ELF-1 (cell line): ENCODE measurements at places on chromosomes 11 and 22.

GRCh38 chr11:20156876-20157613 lies 3.2 kb downstream of the DBX1 start:
- DNase-seq = peak; percentile 42

- DNase-seq = no peak
Measured at GRCh38 chr22:45273452-45274075, 11.2 kb upstream of the UPK3A start.

DNA sequence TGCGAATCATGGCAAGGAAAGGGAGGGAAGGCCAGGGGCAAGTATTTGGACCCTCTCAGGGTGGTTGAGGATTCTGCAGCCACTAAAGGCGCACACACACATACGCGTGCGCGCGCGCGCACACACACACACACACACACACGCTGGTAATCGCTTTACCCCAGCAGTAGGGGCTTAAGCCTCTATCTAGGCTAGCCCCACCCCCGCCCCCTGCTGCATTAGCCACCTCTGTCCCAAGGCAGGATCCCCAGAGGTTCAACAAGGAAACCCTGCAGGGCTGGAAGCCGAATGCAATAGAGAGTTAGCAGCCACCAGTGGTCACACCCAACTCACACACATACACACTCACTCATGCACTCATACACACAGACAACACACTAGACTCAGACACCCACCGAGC lies 28.6 kb upstream of the ELFN2 start:
- DNase-seq = peak; percentile 25

DNA sequence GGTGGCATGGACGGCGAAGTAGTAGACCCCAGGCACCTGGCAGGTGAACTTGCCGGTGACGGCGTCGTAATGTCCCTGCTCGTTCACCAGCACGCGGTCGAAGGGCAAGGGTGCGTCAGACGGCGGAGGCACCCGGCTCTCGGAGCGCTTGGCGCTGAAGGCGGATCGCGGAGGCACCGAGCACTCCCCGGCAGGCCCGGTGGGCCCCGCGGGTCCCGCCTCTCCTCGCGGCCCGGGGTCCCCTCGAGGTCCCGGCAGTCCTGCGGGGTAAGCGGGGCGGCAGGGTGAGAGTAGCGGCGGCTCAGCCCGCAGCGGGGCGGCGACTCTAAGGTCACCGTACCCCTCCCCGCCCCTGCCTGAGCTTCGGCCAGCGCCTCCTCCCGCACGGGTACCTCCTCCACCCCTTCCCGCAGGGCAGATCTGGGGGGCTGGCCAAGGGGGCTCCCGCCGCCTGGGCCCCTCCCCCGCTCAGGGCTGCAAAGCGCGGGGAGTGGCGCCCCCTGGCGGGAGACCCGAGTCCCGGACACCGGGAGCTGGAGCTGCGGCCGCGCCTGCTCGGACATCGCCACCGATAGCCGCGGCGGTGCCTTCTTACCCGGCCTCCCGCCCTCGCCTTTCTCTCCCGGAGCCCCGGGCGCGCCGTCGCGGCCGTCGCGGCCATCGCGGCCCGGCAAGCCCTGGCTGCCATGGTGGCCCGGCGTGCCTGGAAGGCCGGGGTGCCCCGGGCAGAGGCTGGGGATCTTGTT lies 921 bp downstream of the C1QTNF5 start:
- peak; percentile 75 for DNase-seq

DNA sequence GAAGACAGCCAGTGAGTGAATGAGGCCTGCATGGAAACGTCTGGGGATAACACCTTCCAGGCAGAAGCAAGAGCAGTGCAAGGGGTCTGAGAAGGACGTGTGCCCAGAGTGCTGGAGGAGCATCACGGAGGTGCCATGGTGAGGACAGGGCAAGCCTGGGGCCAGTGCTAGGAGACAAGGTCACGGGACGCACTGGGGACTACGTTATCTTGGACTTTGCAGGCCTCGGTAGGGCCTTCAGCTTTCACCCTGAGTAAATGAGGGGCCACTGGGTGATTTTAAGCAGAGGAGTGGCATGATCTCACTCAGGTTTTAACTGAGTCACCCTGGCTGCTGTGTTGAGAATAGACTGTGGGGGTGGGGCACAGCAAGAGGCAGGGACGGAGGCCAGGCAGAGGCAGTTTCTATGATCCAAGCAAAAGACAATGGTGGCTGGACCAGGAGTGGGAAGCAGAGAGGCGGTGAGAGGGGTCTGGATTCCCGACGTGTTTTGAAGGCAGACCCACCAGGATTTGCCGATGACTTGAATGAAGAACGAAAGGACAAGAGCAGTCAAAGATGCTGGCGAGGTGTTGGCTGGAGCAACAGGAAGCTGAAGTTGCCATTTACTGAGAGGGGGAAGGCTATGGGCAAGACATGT lies 102.7 kb upstream of the PARVA start:
- no peak for DNase-seq

DNA sequence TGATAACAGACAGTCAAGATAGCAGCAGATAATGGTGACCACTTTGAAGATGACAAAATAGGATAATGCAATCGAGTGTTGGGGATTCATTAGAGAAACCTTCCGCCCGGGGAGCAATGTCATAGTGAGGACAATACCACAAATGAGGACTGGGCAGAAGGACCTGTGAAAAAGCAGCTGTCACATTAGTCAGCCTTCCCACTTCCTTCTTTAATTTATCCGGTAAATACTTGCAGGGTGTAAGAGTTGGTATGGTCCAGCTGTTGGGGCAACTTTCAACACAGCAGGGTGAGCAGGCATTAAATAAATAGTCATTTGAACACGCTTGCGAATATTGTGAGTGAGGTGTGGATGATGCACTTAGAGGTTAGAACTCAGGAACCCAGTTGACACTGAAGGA lies 132.5 kb upstream of the KIRREL3 start:
- no peak for DNase-seq

- peak; percentile 20 for DNase-seq
Measured at GRCh38 chr11:100578831-100579311, 108.2 kb upstream of the ARHGAP42 start.

DNA sequence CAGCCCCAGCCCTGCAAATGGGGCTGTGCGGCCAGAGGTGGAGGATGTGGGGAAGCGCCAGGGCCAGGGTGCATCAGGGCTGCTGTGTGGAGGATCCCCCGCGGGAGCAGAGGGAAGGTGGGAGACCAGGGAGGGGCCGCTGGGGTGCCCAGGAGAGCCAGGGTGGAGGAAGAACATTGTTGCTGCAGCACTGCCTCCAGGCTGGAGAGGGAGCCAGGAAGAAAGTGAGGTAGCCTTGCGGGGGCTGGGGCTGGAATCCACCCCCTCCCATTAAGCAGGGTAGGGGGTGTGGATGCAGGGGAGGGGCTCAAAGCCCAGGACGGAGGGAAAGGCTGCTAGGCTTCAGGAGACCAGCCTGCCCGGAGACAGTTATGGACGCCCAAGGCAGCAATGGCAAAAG lies 15.0 kb downstream of the CABP7 start:
- peak; percentile 58 for DNase-seq

DNA sequence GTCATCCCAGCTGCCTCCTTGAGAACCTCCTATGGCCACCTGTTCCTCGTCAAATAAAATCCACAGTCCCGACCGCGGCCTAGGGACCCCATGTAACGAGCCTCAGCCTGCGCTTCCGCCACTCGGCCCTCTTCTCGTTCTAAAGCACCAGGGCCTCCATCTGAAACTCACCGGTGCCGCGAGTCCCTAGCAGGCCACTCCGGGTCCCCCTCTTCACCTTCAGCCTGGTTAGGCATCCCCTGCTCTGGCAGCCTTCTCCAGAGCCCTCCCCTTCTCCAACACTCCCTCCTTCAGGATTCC lies 2.4 kb upstream of the SSTR3 start:
- no peak for DNase-seq

DNA sequence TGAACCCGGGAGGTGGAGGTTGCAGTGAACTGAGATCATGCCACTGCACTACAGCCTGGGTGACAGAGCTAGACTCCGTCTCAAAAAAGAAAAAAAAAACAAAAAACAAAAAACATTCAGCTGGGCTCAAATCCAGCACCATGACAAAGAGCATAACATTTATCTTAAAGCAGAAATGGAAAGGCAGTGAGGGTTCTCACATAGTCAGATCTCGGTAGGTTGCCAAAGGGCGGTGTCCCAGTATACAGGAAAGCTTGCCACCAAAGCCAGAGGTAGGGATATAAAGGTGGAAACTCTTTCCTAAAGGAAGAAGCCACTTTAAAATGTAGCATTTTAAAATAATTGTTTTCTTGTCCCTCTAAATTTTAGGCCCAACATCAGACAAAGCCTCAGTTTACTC lies 22.4 kb upstream of the CAPRIN1 start:
- DNase-seq = no peak
